ENCODE measurements at places on chromosomes 5 and 9. TPM values are rescaled to one million over a fixed set of nuclear protein-coding genes. Genes with fewer than 3 reads are reported as not detected.

Gene C9orf50
- not detected for total RNA-seq

Gene SLCO4C1
- total RNA-seq = 0.09 TPM

Gene PTGES
- total RNA-seq = 30.9 TPM

Gene CMBL
- 12.3 TPM for total RNA-seq

Gene TCOF1
- 23.1 TPM for total RNA-seq

All from fibroblast of the aortic adventitia (primary cell).